Kidney capillary endothelial cell (primary cell): ENCODE measurements at places on chromosomes 2 and 18.

GRCh38 chr2:55431982-55432627, 12.4 kb upstream of the CCDC88A start:
- DNase-seq: peak; percentile 46

GRCh38 chr18:46820863-46821262, 64.0 kb upstream of the ST8SIA5 start:
- DNase-seq: no peak

DNA sequence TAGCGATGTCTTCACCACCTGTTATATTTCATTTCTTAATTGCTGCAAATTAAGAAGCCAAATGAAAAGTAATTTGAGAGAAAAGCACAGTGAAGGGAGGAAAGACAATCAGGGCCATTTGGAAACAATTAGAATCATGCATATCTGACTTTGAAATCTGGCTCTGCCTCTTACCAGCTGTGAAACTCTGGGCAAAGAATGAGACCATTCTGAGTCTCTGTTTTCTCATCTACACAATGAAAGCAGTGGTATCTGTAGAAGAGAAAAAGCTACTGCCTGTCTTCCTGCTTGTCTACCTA, 334.5 kb upstream of the CYRIA start:
- no peak for DNase-seq

GRCh38 chr2:67281101-67281500, 116.0 kb upstream of the ETAA1 start:
- DNase-seq: no peak

GRCh38 chr2:119371111-119371510, 4.3 kb downstream of the DBI start:
- DNase-seq: no peak
